Activated T-helper 1 cell treated with anti-CD3 and anti-CD28 coated beads, Interleukin-2, amount 50 U/mL, for 16 hours (primary cell): ENCODE measurements at places on chromosomes 3 and 15.

DNA sequence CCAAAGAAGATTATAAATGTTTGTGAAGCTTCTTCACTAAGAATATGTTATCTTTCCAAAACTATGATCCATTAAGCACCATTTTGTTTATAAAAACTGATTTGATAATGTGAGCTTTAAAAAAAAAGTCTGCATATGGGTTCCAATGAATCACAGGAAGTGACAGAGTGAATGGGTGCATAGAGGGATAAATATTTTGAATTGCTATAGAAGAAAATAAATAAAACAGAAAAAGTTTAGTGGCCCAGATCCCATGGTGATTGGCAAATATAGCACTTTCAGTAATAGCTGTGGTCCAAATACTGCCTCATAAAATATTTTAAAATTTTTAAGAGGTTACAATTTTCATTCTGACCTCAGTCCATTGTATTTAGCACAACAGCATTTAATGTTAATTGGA is 19.2 kb downstream of the CPA3 start:
- DNase-seq: no peak

DNA sequence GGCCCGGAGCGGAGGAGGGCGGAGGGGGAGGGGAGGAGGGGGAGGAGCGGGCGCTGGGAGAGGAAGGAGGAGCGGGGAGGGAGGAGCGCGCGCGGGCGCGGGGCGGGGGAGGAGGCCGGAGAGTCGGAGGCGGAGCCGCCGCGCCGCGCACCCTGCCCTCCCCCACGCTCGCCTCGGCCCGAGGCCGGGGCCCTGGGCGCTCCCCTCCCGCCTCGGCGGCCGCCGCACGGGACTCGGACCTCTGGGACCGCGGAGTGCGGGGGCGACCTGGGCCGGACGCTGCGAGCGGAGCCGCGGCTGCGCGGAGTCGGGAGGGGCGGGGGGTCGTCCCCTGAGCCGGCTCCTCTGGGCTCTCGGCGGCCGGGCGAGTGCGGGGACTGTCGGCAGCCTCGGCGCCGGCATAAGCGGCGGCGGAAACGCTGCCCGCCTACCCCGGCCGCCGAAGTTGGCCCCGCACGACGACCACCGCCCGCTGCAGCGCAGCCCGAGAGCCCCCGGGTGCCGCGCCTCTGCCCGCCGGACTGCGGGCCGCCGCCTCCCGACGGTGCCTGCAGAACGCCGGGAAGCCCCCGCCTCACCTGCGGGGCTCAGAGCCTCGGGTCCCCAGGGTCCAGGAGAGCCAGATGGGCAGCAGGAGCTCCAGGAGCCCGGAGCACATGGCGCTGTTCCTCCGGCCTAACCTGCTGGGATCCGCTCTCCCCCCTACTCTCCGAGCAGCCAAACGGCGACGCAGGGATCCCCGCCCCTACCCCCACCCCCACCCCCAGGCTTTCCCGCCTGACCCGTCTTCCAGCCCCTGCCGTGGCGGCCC is 406 bp upstream of the GABRB3 start:
- DNase-seq: no peak

DNA sequence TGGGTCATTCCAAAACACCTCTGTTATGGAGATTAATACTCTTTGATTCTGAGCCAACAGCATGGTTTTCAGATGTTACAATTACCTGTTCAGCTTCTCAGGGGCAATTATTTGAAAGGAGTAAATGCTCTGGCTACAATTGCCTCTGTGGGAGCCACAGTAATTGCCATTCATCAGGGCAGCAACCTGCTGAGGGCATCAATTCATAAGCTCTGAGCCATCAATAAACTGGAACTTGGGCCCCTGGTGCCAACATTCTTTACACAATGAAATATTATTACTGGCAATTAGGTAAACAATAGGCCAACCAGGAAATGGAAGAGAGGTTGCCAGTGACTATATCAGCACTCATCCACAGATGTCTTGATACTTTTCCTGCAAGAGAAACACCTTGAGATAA is 660.8 kb downstream of the MECOM start:
- DNase-seq: no peak

- no peak for DNase-seq
Measured at GRCh38 chr15:51401872-51402517, 60.5 kb downstream of the GLDN start.

DNA sequence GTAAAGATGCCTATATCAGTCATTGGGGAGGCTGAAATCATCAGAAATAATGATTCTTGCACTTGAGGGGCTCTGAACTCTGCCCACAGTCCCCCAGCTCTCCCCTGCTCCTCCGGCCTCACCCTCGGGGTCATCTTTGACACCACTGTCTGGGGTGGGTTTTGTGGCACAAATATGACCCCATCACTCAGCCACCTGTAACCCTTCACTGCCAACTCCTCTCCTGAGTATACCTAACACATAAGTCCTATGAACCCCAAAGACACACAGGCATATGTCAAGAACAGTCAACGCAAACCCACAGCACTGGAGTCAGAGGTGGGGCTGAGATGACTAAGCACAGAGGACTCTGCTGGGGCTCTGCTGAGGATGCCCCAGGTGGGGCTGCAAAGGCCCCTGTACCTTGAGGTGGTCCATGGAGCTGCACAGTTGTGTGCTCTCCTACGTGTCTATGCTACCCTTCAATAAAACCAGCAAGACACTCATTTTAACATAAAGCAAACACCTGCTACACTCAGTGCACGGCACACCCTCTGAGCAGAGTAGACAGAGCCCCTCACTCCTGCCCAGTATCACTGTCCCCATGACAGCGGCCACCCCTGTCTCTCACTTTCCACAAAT is 29.9 kb downstream of the SLC41A3 start:
- no peak for DNase-seq

DNA sequence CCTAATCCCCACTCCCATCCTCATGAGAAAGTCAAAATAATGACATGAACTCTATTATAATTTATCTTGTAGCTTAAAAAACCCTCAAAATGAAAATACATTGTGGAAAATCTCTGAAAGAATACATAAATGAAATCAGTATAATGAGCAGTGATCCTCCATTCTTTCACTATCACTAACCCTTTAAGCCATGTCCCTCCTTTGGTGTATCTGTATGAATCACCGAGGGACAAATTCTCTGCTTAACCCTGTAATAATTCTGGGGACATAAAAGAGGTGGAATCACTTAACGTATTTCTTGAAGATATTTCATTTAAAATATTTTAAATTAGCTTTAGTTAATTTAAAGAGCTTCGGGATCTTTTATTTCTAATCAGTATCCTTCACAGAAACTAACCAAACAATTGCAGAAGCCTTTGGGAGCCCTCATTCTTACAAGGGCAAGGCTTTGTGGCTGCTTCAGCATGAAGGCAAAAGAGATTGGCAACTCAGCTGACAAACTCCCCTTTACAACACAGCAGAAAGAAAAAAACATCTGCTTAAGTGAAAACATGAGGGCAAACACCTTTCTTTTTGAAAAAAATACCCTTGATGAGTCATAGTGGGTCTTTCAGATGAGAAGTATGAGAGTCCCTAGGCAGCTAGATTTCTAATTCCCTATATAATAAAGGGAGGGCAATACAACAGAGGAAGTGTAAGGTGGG is 44.0 kb upstream of the ALCAM start:
- DNase-seq: no peak

DNA sequence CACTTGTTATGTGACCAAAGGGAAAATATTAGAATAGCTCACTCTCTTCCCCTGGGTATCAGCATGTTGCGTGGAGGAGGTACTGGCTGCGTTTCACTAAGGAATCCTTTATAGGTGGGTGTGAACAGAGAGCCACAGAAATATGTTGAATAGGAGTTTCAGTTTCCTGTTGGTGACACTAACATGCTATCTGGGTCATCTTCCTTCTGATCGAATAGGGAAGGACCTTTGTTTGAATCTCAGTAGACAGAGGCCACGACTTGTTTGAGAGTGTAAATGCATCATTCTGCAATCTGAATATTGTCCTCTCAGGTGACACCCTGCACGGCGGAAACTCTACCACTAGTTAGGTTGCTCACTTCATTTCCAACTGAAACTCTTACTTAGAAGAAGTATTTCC is 157.9 kb upstream of the SLC2A2 start:
- no peak for DNase-seq

GRCh38 chr3:61114316-61114953 is 136.8 kb downstream of the FHIT start:
- DNase-seq: no peak

- DNase-seq: no peak
Measured at GRCh38 chr15:57375827-57376695, at the start of gene CGNL1. CGNL1 (plus strand) TSS chr15:57376505; CDS start chr15:57438000, 61,495 bp downstream.

DNA sequence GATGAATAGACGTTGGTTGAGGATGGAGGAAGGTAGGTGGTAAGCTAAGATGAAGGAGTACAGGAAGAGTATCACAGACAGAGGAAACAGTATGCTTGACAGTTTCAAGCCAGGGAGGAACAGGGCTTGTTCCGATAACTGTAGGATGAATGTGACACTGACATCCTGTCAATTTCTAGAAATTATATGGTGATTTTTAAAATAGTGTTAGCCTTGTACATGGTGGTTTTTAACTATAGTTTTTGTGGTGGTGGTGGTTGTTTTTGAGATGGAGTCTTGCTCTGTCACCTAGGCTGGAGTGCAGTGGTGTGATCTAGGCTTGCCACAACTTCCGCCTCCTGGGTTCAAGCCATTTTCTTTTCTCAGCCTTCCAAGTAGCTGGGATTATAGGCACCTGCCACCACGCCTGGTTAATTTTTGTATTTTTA is 92.8 kb downstream of the FNDC3B start:
- DNase-seq: no peak

- DNase-seq: no peak
Measured at GRCh38 chr15:90513448-90513847, 16.3 kb upstream of the CRTC3 start.

- no peak for DNase-seq
Measured at GRCh38 chr15:57640930-57641682, 49.4 kb downstream of the MYZAP start.

DNA sequence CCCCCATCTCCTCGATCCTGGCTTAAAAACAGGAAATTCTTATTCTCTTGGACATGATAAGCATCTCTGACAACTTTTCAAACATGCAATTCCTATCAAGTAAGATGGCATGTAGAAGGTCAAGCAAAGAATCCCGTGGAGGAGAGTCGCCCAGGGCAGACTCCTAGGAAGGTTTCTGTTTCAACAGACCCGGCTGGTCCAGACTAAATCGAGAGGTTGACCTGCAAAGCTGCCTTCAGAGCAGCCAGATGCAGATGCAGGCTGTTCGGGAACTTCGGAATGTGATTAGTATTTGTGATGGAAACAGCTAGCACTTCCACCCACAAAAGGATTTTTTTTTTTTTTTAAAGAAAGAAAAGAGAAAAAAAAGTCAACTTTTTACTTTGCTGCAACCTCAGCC is 216.8 kb downstream of the NR1D2 start:
- no peak for DNase-seq

- no peak for DNase-seq
Measured at GRCh38 chr3:3015185-3016089, 94.7 kb downstream of the IL5RA start.

GRCh38 chr15:98889930-98890695 is 117.5 kb downstream of the PGPEP1L start:
- DNase-seq: no peak

DNA sequence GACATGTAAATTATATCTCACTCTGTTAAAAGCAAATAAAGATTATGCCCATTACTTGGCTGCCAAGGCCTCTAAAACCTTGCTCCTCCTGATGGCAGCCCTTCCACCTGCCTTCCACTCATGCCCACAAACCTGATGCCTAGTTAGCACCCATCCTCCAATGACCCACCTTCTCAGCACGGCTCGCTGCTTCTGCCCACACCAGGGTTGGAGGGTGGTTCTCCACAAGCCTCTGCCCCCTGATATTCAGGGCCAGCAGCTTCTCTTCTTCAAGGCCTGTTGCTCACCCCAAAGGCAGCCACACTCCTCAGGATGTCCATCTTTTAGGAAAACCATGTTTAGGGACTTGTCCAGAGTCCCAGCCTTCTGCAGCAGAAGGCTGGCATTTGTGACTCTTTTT is 263.4 kb upstream of the TLE3 start:
- no peak for DNase-seq

DNA sequence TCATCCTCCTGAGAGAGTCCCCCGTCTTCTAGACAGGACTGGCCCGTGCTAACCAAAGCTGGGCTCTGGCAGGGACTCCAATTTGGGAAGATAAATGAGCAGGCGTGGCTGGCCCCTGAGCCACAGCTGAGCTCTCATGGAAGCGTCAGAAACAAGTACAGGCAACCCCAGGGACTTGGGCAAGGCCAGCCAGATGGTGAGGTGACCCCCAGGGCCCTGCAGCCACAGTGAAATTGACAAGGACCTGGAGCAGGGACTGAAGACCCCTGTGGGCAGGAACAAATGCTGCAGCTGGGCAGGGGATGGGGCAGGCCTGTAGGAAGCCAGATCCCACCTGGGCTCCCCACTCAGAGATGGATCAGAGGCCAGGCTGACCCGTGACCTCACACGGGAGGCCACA is 32.8 kb upstream of the CGNL1 start:
- DNase-seq: no peak

- DNase-seq: no peak
Measured at GRCh38 chr15:70053001-70053715, 44.6 kb downstream of the TLE3 start.

GRCh38 chr3:150367757-150368156 is 40.3 kb upstream of the TSC22D2 start:
- no peak for DNase-seq

- no peak for DNase-seq
Measured at GRCh38 chr15:34760909-34761308, 6.1 kb upstream of the GJD2 start.

- no peak for DNase-seq
Measured at GRCh38 chr3:89289574-89290190, 182.3 kb downstream of the EPHA3 start.

DNA sequence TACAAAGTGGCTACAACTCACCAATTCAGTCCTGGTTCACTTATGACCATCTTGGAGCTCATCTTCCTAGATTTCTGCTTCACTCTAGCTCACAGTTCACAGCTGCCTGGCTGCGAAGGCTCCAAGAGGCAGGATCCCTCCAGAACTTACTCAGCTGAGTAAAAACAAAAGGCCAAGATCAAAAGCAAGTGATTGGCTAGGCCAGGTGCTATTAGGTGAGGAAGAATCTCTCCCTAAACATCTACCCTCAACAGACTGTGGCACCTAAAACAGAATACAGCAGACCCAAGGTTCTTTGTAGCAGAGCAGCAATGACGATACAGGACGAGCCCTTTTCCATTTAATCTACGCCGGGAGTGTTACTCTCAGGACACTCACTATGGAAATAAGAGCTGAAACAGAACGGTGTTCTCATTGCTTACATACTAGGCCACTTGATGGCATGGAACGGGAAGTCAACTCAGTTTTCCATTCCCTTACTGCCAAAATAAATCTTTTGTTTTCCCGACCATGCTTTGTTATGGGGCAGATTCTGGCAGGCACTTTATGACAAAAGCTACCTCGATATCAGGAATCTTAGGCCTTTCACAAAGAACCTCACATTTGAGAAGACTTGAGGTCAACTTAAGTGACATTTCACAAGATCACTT is 901 bp downstream of the ICE2 start:
- DNase-seq: no peak

DNA sequence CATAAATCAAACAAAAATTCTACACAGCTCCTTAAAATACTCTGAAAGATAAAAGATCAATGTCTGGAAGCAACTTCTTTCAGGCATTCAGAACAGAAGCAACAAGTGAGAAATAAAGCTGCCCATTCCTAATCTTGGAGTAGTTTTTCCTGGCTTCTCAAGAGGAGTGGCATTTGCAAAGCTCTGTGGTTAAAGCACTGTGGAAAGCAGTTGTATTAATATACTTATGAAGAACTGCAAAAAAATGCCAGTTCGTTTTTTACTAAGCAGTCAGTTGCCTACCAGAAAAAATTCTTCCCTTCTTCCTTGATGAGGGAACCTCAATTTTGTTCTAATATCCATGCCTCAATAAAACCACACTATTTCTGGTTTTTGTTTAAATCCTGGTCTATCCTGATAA is 197.8 kb downstream of the TNIK start:
- DNase-seq: no peak

- no peak for DNase-seq
Measured at GRCh38 chr3:195180490-195181112, 90.4 kb downstream of the XXYLT1 start.
